ENCODE measurements at places on chromosomes 2 and 18.

- DNase-seq: no peak
Measured at GRCh38 chr2:240615820-240616547, 9.3 kb upstream of the GPR35 start.

DNA sequence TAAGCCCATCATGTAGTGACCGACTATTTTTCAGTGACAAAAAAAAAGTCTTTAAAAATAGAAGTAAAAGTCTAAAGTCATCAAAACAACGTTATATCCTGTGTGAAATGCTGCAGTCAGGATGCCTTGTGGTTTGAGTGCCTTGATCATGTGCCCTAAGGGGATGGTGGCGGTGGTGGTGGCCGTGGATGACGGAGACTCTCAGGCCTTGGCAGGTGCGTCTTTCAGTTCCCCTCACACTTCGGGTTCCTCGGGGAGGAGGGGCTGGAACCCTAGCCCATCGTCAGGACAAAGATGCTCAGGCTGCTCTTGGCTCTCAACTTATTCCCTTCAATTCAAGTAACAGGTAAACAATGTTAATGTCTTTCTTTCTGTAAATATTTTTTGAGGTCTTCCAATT is at the start of gene CD28:
Gene CD28, plus strand, starts transcription at position 237 of the 400 bp plus-strand sequence. Its CDS starts 58 bp downstream, at position 295.
- DNase-seq: no peak

DNA sequence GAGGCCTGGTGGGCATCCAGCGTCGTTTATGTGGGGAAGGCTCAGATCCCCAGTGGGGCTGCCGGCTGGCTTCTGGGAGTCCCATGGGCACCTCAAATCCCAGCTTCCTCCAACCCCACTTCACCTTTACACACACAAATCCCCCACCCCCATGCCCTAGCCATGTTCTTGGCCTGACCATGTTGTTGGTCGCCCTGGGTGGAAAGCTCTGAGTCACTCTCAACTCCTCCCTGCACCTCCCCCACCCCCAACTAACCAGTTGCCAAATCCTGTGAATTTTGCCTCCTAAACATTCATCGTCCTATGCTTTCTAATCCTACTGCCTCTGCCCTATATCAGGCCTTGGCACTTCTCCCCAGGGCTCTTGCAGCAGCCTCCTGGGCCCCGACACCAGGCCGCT is 6.4 kb downstream of the TNS1 start:
- no peak for DNase-seq

GRCh38 chr18:40152859-40153258 is 1802.2 kb upstream of the PIK3C3 start:
- no peak for DNase-seq

DNA sequence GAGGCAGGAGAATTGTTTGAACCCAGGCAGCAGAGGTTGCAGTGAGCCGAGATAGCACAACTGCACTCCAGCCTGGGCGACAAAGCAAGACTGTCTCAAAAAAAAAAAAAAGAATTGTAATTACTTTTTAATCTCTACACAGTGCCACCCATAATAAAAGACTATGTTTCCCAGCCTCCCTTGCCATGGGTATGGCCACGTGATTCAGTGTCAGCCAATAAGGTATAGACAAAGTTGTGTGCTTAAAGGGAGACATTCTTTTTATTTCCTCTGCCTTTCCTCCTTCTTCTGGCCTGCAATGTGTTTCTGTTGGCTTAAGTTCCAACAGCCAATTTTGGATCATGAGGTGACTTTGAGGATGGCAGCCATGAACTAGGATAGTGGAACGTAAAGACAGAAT is 406.9 kb downstream of the LNPK start:
- DNase-seq: no peak

DNA sequence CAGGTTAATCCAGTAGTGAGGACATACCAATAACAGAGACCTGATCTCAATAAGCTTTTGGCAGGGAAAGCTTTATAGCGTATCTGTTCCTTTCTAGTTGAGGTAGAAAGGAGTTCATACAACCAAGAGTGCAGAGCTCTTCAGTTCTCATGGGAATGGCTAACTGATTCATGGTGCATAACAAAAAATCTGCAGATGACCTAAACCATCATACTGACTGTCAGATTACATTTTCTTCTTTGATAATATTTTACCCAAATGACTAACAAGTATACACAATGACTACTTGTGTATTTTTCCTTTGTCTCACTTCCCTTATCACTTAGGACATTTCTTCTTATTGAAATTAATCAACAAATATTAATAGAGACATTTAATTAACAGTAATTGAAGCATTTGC is 140.0 kb upstream of the SERTAD2 start:
- DNase-seq: no peak

GRCh38 chr2:240142859-240143258 is 2.4 kb upstream of the OTOS start:
- no peak for DNase-seq

All from neuronal stem cell (in vitro differentiated cells).